PC-9 (cell line): ENCODE measurements at places on chromosomes 1 and 21. TPM values are rescaled to one million over a fixed set of nuclear protein-coding genes. Genes with fewer than 3 reads are reported as not detected.

KAZN gene
- 15.6 TPM in 2 replicates for total RNA-seq

GRCh38 chr1:201695607-201696006, 133.3 kb upstream of the IPO9 start:
- DNase-seq, result no peak

DNA sequence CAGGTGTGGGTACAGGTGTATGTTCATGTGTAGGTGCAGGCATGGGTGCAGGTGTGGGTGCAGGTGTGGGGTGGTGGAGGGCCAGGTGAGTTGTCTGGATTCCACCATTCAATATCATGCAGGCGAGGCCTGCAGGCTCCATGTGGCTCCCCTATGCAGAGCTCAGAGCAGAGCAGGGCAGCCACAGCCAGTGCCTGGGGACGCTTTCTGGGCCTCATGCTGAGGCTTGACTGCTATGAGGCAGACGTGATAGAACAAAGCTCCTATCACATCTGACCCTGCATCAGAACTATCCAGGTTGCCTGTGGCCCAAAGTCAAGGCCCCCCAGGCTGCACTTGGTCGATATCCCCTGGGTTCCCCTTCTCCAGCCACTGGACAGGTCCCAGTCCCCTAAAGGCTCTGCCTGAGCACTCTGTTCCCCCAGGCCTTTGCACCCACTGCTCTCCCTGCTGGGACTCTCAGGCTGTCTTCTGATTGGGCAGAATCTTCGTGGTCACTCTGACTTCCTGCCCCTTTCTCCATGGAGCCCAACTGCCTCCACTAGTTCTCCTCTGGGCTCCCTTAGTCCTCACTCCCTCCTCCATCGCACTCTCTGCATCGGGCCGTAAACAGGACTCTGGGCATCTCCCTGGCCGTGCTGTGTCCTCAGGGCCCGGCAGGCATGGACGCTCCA, 78.6 kb upstream of the ACTL8 start:
- no peak for DNase-seq

DNA sequence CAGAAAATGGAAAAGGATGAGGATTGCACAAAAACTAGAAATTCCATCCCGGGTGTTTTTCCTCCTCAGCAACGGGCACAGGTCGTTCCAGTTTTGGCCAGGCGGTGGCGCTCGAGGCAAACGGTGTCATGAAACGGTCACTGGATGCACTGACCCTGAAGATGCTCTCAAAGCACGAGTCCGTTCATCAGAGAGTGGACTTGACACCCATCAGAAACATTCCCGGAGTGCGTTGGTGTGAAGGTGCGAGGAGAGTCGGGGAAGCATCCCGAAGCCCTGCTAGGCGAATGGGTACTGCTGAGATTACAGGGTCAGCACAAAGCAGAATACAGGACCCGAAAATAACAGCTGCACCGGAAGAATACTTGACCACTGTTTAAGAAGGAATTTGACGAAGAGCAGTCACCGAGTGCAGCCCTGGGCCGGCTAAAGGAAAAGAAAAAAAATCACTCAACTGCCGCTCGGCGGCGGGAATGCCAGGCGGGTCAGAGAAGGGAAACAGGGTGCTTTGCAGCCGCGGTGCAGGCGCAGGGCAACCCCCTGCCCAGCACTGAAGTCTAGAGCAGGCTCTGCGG, 71.7 kb upstream of the ETS2 start:
- DNase-seq, result peak; percentile 44

DNA sequence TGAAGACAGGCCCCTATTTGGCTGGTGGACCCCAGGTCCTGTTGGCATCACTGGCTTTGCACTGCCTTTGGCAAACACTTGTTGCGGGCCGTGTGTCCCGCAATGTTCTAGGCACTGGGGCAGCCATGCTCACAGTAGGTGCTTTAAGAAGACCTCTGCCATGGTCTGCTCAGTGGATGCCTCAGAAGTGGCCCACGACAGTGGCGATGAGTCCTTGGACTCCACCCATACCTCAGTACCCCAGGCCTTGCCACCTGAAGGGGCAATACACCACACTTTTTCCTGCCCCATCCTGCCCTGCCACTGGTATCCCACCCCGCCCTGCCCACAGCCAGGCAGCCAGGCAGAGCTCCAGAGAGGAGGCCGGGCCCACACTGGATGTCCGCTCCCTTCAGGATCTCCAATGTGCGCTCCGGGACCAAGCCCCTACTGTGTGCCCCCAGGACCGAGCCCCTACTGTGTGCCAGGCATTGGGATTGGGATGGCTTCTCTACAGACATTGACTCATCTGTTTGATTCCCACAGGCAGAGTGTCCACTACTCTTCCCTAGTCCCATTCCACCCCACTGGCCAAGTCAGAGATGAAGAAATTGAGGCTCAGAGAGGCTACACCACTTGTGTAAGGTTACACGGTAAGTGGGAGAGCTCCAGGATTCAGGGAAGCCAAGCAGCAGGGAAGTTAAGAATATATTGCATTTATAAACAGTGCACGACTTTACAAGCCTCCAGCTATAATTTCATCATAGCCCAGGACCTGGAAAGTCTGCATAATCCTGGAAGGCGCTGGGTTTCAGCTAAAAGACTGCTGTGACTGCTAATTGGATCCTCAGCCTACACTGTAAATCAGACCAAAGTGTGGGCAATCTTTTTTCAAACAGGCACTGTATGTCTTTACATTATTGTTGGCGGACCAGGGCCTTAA, 101.6 kb downstream of the DMRTB1 start:
- DNase-seq, result no peak

GRCh38 chr1:60078182-60078581, 4.6 kb upstream of the C1orf87 start:
- DNase-seq, result no peak

EXO5 gene
- 15.4 and 19.0 TPM in 2 replicates for total RNA-seq

RGS4 gene
- total RNA-seq, result not detected in 2 replicates

TRIM17 gene
- 47.4 and 55.5 TPM in 2 replicates for total RNA-seq

DNA sequence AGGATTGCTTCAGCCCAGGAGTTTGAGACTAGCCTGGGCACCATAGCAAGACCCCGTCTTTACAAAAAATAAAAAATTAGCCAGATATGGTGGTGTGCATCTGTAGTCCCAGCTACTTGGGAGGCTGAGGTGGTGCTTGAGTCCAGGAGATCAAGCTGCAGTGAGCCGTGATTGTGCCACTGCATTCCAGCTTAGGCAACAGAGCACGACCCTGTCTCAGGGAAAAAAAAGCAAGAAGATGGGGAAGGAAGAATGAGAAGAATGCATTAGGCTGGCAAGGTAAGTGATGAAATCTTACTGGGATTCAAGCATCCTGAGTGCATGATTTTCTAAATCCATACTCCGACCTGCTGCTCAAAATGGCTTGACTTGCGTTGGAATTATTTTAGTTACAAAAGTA, 6.8 kb downstream of the PCP4L1 start:
- DNase-seq, result no peak

CR1L gene
- not detected in 2 replicates for total RNA-seq

DNA sequence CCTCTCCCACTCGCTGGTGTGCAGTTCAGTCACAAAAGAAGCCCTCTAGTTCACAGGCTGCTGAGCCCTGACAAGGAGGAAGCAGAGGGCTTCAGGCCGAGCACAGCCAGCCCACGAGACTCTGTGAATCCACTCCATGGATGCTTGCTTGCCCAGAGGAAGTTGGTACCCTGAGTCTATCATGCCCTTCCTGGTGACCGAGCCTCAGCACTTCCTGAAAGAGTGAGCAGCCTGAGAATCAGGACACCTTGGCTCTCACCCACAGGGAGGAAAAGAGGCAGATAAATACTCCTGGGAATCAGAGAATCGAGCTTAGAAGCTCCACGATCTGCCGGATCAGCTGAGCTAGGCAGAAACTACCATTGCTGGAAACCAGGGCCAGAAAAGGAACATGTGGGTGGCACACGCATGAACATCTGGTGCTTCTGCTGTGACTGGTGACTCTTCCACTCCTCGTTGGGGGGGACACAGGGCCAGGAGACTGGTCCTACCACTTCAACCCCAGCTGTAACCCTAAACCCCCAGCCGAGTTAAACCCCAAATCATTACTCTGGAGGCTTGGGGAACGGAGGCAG, 376.3 kb upstream of the CAMK1G start:
- DNase-seq, result no peak

TMCC2 gene
- total RNA-seq, result 0.79 and 0.80 TPM in 2 replicates

USP16 gene
- total RNA-seq, result 18.6 and 24.6 TPM in 2 replicates

DNA sequence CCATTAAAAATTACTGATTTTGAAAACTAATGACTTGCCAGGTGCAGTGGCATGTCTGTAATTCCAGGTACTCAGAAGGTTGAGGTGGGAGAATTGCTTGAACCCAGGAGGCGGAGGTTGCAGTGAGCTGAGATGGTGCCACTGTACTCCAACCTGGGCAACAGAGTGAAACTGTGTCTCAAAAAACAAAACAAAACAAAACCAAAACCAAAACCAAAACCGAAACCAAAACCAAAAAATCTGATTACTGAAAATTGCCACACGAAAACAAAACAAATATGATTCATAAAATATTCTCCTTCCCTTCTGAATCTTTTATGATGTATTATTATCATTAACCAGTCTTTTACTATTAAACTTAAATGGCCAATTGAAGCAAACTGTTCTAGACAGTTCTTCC, 74.1 kb downstream of the SERINC2 start:
- no peak for DNase-seq

DNA sequence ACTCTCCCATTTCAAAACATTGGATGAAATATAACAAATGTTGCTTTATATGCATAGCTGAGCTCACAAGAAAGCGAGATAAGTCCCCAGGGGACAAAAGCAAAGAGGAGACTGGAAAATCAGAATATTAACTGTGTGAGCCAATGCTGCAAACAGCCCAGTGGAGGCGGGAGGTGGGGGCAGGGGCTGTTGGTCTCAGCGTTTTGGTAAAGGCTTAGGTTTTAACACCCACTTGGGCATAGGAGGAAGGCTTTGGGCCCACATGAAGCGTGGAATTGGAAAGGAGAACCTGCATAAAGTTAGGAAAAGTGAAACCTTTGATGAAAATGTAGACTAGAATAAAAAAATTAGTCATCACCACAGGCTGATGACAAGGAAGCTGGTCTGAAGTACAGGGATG, 30.2 kb upstream of the SMIM12 start:
- no peak for DNase-seq

- DNase-seq, result peak; percentile 74
Observed at GRCh38 chr1:6026095-6026809, 19.4 kb upstream of the KCNAB2 start.

GRCh38 chr1:184556665-184557064, 169.8 kb downstream of the C1orf21 start:
- DNase-seq, result no peak

DNA sequence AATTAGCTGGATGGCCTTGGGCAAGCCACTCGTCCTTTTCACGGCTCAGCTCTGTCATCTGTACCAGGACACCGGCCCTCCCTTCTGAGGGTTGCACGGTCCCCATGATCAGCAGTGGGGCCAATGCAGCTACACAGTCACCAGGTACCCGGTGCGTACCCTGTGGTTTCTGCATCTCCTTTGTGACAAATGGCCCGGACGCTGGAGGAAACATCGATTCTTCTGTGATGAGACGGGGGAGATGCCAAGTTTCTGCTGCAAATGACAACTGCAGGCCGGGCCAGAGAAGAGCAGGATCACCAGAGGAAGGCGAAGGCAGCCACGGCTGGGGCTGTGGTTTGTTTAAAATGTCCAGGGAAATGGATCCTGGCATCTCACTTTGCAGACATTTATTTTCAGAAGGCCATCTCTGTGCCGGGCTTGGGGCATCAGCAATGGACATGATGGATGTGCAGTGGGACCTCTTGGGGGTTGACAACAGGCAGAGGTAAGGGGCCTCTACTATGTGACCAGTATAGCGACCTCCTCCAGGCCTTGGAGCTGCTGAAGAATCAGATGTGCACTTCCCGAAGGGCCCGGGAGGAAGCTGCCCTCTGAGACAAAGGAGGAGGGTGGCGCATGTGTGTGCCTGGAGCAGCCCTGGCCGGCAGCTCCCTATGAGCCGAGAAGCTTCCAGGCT, 221.9 kb upstream of the C1orf174 start:
- DNase-seq, result no peak

- DNase-seq, result no peak
Observed at GRCh38 chr21:42781971-42782722, 97.2 kb downstream of the WDR4 start.

- no peak for DNase-seq
Observed at GRCh38 chr21:43362915-43363314, 64.0 kb downstream of the SIK1 start.

- no peak for DNase-seq
Observed at GRCh38 chr1:202624088-202624780, 86.0 kb downstream of the SYT2 start.

MARK1 gene
- 0.93 and 1.9 TPM in 2 replicates for total RNA-seq

RAB13 gene
- 69.9 and 73.6 TPM in 2 replicates for total RNA-seq

DNA sequence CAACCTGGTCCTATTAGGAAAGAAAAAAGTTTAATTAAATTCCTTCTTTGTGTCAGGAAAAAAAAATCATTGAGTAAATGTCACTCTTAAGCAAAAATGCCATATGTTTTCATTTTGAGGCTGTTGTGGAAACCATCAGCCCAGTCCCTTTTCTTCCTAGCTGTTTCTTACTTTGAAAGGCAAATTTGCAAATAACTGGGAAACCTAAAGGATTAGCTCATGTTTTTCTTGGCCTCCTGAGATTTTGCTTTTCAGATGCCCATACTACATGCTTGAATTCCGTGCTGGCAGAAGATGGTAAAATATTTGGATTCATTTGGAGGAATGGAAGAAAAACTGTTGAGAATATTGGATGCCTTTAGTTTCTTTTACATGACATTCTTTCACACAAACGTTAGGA, 182.1 kb upstream of the ADAMTS5 start:
- DNase-seq, result no peak

DNA sequence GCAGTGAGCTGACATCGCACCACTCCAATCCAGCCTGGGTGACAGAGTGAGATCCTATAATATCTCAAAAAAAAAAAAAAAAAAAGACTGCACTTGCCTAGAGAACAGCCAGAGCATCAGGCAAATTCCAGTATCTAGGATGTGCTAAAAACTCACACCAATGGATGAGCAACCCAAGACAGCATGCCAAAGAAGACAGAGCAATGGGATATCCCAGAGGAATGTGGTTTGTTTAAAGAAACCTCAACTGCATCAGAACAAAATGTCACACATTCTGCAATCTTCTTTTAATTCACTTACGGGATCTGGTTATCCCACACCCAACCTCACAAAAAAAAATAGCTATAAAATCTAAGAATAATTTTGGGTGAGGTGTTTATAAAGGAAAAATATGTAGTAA, 7.3 kb downstream of the KCNH1 start:
- no peak for DNase-seq

- no peak for DNase-seq
Observed at GRCh38 chr1:19651141-19651737, 7.1 kb downstream of the NBL1 start.

OPTC gene
- total RNA-seq, result not detected in 2 replicates

GRCh38 chr1:178498896-178499675, 2.3 kb upstream of the CLEC20A start:
- no peak for DNase-seq

- no peak for DNase-seq
Observed at GRCh38 chr1:119631433-119632102, 16.5 kb downstream of the ZNF697 start.

PDZK1IP1 gene
- total RNA-seq, result 6.2 and 8.5 TPM in 2 replicates

DNA sequence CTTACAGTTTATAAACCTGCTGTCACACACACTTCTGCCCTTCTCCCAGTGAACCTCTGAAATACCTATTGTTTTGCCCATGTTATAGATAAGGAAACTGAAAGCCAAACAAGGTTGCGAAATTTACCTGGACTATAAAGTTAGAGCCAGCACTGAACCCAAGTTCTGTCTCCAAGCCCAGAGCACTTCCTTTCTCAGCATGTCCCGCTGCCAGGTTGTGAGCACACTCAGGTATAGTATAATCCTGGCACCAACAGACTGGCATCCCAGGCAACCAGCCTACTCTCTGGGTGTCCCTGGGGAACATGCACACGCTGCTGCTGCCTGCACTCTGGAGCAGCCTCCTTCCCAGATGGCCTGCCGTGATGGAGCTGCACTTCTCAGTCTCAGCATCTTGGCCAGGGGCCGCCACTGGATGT, 45.1 kb downstream of the PGBD5 start:
- DNase-seq, result no peak
